Urothelium cell line (cell line): ENCODE measurements at places on chromosomes 13 and 19.

DNA sequence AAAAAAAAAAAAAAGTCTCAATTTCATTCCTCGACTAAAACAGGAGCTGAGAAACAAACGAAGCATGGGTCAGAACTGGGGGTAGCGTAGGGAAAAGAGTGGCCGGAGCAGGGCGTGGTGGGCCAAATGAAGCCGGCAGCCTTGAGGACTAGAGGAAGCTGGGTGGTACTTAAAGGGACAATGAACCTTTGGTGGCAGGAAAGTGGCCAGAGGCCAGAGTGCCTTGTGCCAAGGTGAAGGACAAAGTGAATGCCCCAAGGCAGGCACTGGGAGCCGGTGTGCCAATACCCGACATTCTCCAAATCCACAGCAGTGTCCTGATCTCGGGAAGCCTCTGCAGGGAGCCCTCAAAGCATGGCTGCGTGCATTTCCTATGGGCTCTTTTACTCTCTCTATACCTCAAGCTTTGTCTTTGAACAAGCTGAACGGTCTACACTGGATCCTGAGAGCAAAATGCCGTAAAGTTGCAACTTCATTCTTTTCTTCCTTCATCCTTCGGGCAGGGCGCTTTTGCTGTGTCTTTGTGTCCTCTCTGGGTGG lies 195.0 kb upstream of the KL start:
- DNase-seq, result no peak

GRCh38 chr19:49507803-49508494 lies 4.5 kb upstream of the FCGRT start:
- no peak for DNase-seq

- DNase-seq, result no peak
These were observed 880 bp upstream of the C19orf12 start for GRCh38 chr19:29715701-29716581.

GRCh38 chr13:98201984-98202383 lies 24.9 kb upstream of the RNF113B start:
- no peak for DNase-seq

DNA sequence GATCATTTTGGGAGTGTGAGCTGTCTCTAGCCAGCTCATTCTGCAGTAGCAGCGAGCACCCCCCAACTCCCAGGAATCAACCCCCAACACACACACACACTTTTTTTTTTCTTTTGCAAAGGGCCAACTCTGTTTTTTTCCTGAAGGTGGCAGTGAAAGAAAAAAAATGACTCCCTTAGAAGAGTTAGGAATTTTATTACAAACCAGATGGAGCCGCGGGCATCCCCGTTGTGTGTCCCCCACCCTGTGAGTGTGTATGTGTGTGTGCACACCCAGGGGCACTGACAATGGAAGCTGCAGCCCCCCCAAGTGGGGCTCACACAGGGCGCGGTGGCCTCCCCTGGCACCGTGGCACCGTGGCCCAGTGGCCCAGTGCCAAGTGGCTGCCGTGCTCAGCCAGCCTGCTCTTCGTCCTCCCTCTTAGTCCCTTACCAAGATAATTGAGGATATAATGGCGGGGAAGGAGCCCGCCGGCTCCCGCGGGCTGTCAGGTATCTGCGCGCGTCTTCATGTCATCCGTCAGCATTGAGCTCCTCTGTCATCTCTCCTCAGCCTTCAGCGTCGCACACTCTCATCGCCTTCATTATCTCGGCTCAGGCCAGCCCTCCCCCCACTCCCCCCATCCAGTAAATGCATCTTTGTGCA lies 314.1 kb downstream of the ZNF536 start:
- peak; percentile 19 for DNase-seq

- DNase-seq, result no peak
These were observed 2832.4 kb downstream of the PCDH9 start for GRCh38 chr13:64397701-64398100.

DNA sequence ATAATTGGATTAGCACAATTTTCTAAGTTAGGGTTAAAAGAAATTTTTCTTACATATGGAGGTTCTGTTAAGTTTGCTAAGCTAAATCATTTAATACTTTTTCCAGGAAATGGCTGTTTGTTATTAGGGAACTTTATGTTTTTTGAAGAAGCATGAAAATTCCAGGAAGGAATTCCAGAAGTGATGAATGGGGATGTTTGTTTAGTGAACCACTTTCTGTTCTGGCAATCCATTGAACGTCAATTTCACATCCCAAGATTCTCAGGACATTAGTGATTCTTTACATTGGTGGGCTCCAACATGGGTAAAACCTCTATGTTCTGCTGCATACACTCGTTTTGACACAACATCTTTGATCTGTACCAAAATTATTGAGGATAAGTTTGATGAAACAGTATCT lies 534.4 kb downstream of the IRS2 start:
- DNase-seq, result no peak

- DNase-seq, result no peak
These were observed 1171.2 kb downstream of the DIAPH3 start for GRCh38 chr13:58992478-58993042.

GRCh38 chr19:1453525-1454364 lies 3.8 kb downstream of the APC2 start:
- peak; percentile 71 for DNase-seq

DNA sequence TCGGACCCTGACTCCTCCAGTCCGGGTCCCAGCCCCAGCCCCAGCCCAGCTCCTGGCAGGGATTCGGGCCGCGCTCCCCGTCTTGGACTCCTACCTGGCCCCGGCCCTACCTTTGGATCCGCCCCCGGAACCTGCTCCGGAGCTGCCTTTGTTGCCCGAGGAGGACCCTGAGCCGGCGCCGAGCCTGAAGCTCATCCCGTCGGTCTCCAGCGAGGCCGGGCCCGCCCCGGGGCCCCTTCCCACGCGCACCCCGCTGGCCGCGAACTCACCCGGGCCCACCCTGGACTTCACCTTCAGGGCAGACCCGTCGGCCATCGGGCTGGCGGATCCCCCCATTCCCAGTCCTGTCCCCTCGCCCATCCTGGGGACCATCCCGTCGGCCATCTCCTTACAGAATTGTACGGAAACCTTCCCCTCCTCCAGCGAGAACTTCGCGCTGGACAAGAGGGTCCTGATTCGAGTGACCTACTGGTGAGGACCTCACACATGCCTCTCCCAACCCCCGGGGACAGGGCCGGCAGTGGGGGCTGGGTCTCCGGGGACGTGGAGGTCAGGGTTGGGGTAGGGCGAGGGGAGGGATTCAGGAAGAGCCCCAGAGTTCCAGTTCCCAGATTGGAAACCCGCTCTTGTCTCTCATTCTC lies 732 bp downstream of the SELENOV start:
- no peak for DNase-seq

- no peak for DNase-seq
These were observed 3.9 kb downstream of the SLC25A41 start for GRCh38 chr19:6429419-6430221.

DNA sequence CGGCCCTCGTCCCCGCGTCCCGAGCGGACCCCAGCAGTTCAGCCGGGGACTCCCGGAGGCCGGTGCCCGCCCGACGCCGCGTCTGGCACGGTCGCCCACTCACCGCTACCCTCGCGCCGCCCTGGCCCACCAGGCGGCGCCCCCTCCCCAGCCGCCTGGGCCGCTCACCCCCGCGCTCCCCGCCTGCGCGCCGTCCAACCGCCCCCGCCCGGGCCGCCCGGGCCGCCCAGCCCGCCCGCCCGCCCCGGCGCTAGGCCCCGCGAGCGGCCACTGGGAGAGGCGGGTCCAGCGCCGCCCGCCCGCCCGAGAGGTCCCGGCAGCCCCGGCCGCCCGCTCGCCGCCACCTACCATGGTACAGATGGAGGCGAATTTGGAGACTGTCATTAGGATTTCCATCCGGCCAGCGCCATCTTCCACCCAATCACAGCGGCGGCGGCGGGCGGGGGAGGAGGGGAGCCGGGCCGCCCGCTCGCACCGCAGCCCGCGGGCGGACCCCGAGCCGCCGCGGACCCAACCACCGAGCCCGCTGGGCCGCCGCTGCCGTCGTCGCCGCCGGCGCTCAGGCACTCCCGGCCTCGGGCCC lies at the start of gene USP12:
TSS of gene USP12 (minus strand) at position 568 of the 583 bp plus-strand sequence. CDS start at position 396, 172 bp downstream.
- DNase-seq, result peak; percentile 23

GRCh38 chr19:10010247-10010691 lies at the start of gene COL5A3:
TSS of gene COL5A3 (minus strand) at chr19:10010504. CDS start at chr19:10010385, 119 bp downstream.
- peak; percentile 48 for DNase-seq

GRCh38 chr13:113001241-113002140 lies 32.5 kb downstream of the MCF2L start:
- DNase-seq, result peak; percentile 89

GRCh38 chr19:53076984-53077383 lies 26.2 kb downstream of the ZNF160 start:
- DNase-seq, result peak; percentile 13

DNA sequence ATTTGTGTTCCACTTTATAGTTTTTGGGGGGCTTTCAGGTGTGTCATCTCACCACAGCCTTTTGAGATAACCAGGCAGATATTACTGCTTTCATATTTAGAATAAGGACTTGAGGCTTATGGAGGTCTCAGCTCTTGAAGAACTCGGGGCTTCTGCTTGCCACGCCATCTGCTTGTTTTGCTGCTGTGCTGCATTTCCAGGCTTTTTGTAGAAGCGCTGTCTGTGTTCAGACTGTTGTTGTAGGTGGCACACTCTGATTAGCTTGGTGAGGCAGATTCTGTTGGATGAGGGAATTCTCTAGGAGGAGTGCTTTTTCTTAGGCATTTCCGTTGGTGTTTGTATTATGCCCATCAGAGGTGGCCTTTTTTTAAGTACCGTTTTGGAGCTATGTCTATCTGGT lies 57.2 kb downstream of the WASF3 start:
- no peak for DNase-seq

- peak; percentile 50 for DNase-seq
These were observed 17.7 kb upstream of the SEMA6B start for GRCh38 chr19:4577020-4577782.

GRCh38 chr19:40055049-40055448 lies 982 bp downstream of the ZNF780B start:
- DNase-seq, result peak; percentile 10

DNA sequence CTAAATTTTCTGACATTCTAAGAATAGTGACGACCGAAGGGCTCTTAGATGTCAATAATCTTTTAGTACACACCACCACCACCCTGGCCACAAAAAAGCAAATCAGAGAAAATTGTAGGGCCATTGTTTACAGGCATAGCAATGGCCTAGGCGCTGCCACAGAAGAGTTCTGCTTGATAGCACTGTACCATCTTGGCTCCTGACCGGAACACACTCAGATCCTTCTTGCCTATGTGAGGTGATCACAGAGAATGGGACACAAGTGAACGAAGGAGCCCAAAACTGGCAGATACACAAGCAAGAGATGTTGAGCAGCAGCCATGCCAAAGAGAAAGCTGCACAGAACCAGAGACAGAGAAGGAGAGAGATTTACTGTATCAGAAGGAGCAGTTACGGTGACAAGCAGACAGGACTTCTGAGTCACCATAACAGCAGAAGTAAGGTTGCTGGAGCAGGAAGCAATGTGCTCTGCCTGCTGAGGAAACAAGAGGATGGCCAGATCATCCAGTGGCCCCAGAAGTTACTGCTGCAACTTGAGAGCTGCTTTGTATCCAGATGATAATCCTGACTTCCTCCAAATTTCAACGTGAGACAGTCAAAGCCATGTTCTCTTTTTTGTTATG lies 105.2 kb downstream of the SLITRK6 start:
- DNase-seq, result no peak

- no peak for DNase-seq
These were observed 12.8 kb upstream of the MAP2K2 start for GRCh38 chr19:4136680-4137088.

DNA sequence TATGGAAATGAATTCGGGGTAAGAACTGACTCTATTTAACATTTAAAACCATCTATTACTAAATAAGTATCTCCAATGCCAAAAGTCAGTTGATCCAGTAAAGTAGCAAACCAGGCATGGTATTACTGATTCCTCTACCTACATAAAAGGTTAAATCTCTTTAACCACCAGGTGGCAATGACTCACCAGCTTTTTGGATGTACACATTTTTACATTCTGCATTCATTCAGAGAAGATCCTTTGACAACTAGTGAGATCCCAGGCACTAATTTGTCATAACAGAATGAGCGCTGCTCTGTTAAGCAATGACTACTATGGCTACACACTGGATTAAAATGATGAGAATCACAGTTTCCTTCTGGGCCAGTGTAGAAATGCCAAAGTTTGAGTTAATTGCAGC lies 329.8 kb upstream of the GPC6 start:
- peak; percentile 6 for DNase-seq

- no peak for DNase-seq
These were observed 314.4 kb downstream of the MYO16 start for GRCh38 chr13:108943842-108944241.

DNA sequence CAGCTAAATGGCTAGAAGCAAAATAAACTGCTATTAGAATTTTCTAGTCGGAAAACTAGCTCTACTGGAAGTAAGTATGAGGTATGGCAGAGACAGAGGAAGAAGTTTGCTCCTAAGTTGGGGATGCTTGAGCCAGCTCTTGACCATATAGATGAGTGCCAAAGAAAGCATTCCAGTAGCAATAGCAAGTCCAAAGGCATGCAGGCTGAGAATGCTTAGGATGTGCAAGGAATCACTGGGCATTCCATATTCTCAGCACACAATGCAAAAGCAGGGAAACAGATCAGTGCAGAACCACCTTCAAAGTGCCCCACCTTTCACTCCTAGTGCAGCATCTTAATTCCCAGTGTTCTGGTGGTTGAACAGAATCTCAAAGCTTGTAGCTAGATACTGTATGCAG lies 32.9 kb downstream of the SERTM1 start:
- no peak for DNase-seq

- no peak for DNase-seq
These were observed 50.5 kb downstream of the RFC3 start for GRCh38 chr13:33868343-33868994.

- DNase-seq, result no peak
These were observed 587.4 kb downstream of the LMO7 start for GRCh38 chr13:76223565-76223964.

DNA sequence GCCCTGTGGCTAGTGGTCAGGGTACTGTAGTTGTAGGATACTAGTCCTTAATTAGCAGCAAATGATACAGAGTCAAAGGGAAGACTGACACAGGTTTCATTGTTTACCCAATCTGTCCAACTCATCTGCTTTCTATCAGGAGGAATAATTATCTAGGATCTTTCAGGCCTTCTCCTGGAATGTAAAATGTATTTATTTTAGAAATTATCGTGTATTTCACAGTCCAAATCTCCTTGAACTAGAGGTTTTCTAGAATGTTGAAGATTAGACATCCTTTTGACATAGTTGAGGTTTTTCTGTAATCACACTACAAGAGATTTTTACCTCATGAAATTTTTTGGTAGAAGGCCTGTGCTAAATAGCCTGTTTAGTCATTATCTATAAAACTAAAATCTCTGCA lies 1694.8 kb upstream of the PCDH20 start:
- DNase-seq, result no peak

GRCh38 chr19:12872941-12873890 lies 8.0 kb downstream of the DNASE2 start:
- no peak for DNase-seq
